ENCODE measurements at places on chromosomes 2 and 18.
A peak's percentile ranks its signal among the peaks of the same experiment; 100 is the strongest.

- DNase-seq: no peak
These were observed 15.1 kb downstream of the CYRIA start for GRCh38 chr2:16650287-16651249.

- no peak for DNase-seq
These were observed 16.4 kb downstream of the SMAD7 start for GRCh38 chr18:48934415-48934722.

- DNase-seq: no peak
These were observed 174.2 kb upstream of the EPAS1 start for GRCh38 chr2:46123013-46123412.

DNA sequence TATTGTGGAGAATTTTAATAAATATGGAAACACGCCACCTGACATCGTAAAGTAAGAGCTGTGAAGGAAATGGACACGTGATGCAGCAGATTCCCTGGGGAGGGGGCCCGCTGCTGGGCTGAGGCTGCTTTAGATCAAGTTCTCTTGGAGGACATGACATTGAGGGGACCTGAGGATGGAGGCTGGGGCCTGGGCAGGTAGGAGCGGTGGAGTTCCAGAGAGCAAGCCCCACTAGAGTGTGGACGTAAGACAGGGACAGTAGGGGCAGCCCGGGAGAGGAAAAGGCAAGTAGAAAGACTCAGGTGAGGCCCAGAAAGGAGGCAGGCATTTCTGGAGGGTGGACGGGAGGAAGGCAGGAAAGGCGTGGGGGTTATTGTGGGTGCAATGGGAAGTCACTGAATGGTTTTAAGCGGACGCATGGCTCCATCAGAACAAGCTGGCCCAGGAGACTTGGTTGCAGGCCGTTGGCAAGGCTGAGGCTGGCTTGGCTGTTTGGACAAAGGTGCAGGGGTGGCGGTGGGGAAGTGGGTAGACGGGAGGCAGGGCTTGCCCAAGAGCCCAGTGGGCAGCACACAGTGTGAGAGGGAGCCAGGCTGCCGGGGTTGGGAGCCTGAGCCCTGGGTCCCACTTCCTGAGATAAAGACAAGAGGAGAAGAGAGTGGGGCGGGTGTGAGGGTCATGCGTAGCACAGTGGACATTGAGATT, 15.7 kb downstream of the SIGLEC15 start:
- no peak for DNase-seq

DNA sequence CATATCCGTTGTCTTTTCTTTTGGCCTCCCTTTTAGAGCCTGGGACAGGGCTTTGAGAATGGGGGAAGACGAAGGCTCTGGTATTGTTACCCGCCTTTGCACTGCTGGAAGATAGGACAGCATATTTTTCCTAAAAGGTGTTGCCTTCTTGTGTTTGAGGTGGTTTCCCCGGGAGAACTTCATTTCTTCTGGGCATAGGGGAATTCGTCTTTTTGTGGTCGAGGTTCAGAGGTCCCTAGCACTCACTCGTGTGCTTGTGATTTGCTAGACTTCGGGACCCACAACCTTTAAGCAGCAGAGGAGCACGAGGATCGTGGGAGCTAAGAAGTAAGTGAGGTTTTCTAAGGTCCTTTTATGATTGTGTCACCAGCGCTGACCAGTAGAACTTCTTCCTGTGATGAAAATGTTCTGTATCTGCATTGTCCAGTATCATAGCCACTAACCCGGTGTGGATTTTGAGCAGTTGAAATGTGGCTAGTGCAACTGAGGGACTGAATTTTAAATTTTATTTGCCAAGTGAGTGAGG, 611 bp downstream of the ZNF512 start:
- no peak for DNase-seq

- no peak for DNase-seq
These were observed 464.6 kb downstream of the MTX2 start for GRCh38 chr2:176733698-176734430.

- DNase-seq: no peak
These were observed 45.1 kb upstream of the LRP1B start for GRCh38 chr2:142175813-142176338.

GRCh38 chr2:144927429-144927828, 407.5 kb upstream of the ZEB2 start:
- DNase-seq: no peak

GRCh38 chr2:3610415-3610814, 15.5 kb downstream of the COLEC11 start:
- DNase-seq: no peak

- no peak for DNase-seq
These were observed 47.3 kb downstream of the RFTN2 start for GRCh38 chr2:197628043-197628500.

DNA sequence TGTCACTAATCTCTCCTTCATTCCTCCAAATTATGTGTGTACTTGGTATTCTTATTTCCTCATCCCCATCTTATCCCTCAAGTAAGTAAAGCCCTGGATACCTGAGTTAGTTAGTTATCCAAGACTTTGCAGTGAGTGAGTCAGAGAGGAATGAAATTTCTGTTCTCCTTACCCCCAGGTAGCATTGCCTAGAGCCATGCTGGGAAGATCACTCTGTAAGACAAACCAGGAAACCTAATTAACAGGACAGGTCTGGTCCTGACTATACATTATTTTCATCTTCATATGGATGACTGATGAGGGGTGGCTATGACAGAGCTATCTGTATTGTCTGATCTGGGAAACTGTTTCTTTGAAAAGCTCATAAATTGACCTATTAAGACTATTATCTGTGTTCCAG, 55.0 kb upstream of the ITGA6 start:
- no peak for DNase-seq

DNA sequence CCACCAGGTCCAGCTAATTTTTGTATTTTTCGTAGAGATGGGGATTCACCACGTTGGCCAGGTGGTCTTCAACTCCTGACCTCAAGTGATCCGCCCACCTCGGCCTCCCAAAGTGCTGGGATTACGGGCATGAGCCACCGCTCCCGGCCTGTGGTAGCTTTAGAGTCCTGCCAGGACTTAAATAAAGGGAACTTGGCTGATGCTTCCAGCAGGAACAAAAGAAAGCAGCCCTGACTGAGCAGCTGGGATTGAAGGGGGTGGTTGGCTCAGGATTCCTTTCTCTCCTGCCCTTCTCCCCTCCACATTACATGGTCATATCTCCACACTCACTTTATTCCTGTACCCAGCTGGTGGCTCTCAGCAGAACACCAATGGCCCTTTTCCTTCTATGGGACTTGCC, 20.0 kb downstream of the EFHD1 start:
- no peak for DNase-seq

GRCh38 chr2:11742702-11743357, 3.6 kb upstream of the LPIN1 start:
- DNase-seq: no peak

DNA sequence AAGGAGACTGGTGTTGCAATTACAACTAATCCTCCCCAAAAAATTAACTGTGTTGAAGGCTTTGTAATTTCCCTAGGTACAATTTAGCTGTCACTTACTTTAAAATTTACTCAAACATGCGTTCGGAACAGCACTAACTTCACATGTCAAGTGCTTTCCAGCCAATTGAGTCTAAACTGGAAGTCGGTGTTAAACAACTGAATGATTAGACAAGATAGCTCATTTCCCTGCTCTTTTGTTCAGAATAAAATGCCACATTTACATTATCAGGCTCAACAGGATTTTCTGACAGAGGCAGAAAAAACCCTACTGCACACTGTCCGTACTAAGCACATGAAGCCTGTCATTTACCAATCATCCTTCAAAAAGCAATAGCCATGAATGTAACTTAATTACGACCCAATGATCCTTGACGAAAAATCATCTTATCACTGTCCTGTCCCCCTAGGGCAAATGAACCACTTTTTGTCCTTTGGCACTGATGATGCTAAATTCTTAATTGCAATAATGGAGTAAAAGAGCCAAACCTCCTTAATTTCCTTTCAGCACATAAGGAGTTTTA, 56.0 kb downstream of the LRPPRC start:
- no peak for DNase-seq

DNA sequence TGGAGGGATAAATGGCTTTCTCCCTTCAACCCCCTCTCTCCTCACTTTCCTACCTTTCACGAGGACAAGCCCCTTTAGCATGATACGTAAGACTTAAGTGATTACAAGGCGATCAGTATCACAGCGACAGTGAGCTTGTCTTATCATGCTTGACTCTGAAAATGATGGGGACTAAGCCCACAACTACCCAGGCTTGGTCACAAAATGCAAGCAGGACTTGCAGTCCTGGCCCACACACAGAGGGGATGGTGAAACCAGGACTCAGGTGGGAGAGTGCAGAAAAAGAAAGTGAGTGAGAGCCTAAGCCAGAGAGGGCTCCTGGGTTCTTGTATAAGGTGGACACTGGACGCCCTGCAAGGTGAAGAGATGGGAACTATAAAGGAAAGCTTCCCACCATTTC, 95.7 kb upstream of the ARL4C start:
- DNase-seq: no peak

GRCh38 chr2:164691346-164691887, 70.1 kb upstream of the GRB14 start:
- DNase-seq: no peak

- no peak for DNase-seq
These were observed 87.3 kb upstream of the LCLAT1 start for GRCh38 chr2:30359644-30360167.

GRCh38 chr2:129907256-129907998, 72.0 kb upstream of the RAB6C start:
- DNase-seq: no peak

DNA sequence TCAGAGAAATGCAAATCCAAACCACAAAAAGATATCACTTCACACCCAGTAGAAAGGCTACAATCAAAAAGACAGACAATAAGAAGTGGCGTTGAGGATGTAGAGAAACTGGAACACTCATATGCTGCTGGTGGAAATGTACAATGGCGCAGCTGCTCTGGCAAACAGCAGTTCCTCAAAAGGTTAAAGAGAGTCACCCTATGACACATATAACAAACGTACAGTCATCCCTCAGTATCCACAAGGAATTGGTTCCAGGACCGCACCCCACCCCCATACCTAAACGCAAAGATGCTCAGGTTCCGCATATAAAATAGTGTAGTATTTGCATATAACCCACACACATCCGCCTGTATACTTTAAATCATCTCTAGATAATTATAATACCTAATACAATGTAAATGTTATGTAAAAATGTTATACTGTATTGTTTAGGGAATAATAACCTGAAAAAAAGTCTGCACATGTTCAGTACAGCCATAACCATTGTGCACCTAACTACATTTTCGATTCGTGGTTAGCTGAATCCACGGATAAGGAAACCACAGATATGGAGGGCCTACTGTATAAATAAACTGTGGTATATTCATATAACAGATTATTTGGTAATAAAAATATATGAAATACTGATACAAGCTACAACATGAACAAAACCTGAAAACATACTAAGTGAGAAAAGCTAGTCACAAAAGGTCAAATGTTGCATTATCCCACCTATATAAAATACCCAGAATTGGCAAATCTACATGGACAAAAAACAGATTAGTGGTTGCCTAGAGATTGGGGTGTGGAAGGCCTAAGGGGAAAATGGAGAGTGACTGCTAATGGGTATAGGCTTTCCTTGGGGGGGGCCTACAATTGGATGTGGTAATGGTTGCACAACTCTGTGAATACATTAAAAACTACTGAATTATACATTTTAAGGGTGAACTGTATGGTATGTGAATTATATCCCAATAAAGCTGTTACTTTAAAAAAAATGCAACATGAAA, 37.5 kb downstream of the UXS1 start:
- DNase-seq: no peak

DNA sequence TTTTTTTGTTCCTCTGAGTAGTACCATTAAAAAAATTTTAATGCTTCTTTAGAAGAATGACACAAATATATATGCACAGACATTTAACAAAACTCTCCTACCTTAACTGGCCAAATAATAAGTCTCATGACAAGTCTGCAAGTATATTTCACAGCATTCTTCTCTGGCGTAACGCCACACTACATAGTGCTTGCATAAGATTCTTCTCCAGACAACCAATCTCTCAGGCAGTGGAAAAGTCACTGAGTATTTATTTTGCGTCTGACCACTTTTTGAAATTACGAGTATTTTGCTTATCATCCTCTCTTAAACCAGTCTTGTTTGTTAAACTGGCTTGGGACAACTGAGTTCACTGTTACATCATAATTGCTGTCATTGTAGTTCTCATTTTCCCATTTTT, 749.2 kb downstream of the ADCYAP1 start:
- no peak for DNase-seq

GRCh38 chr18:59048048-59048363, 91.7 kb upstream of the SEC11C start:
- DNase-seq: no peak

DNA sequence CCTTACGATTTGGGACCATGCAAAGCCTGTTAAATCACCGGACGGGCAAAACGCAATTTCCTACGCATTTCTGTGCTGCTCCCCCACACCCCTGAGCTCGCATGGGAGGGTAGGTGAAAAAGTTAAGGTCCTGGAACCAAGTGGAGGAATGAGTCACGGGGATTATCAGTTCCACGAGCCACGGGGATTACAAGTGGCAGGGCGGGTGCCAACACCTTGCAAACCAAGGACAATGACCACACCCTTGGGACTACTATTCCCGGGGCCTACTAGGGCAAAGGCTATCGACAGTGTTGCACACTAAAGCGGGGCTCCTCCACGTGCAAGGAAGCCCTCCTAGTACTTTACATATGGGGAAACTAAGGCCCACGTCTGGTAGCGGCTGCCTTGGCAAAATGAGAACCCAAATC, 447 bp downstream of the RETSAT start:
- peak; percentile 29 for DNase-seq

GRCh38 chr2:192010073-192010472, 163.2 kb upstream of the CAVIN2 start:
- DNase-seq: no peak

DNA sequence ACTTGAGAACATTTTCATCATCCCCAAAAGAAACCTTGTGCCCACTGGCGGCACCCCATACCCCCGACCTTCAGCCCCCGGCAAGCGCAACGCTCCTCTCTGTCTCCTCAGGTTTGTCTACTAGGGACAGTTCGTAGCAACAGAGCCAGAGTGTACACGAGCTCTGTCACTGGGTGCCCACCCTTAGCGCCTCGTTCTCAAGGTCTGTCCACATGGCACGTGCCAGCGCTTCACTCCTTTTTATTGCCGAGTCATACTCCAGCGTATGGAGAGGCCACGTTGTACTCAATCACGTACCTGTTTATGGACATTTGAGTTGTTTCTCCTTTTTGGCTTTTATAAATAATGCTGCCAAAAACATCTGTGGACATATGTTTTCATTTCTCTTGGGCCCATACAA, 30.3 kb upstream of the GPC1 start:
- DNase-seq: no peak

DNA sequence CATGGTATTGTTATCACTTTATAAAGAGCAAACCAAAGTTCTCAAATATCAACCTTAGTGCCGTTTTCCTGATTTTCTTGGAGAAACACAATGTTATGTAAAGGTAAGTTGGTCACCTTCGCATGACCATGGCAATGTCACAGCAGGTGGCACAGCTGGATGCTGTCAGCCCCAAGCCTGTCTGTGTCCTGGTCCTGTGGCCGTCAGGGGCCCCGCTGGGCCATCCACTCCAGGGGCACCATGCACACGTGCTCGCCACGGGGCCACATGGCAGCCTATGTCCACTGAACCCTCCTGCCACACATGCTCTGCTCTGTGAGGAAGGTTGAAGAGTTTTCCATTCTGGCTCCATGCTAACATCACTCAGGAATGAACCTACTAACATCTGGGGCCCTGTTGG, 85.9 kb downstream of the EIPR1 start:
- DNase-seq: no peak

- no peak for DNase-seq
These were observed 94.8 kb downstream of the EML6 start for GRCh38 chr2:54818226-54818625.

Measured in stimulated activated CD4-positive, alpha-beta T cell treated with anti-CD3 and anti-CD28 coated beads, Interleukin-2, amount 100 ng/mL, for 24 hours (primary cell).